ENCODE measurements at places on chromosomes 4 and X.

GRCh38 chr4:150217808-150218207, 139.6 kb downstream of the DCLK2 start:
- DNase-seq = no peak

DNA sequence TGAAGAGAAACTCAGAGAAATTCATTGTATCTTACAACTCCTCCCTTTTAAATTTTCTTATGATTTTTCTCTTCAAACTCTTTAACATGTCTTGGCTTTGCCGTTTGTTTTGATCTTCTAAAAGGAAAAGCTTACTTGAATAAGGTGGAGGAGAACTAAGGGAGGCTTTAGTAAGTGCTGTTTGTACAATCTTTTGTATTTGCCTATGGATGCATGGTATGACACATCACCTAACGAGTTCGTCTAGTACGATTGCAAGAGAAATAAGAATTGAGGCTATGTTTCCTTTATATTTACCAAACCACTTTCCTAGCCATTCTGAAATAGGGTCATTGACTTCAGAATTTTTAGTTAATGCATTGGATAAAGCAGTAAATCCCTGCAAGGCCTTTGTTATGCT, 8.4 kb upstream of the BST1 start:
- DNase-seq = no peak

DNA sequence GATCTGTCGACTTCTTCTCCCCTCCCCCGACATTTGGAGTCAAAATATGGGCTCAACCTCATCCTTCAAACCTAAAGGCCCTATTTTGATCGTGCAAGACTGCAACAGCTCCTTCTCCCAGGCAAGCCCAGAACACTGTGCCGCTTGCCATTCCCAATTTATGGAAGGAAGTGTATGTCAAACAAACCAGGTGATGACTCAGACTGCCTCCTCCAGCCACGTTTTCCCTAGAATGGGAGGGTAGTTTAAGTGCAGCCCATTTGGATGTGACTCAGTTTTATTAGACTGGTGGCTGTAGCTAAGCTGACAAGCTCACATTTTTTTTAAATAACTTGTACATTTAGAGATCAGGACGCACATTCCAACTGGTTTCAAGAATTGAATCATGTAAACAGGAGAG, 570.4 kb upstream of the DIPK2B start:
- DNase-seq = no peak

GRCh38 chr4:8737075-8737474, 134.6 kb downstream of the HMX1 start:
- no peak for DNase-seq

GRCh38 chr4:54539500-54540029, 118.2 kb upstream of the KIT start:
- peak; percentile 69 for DNase-seq

- DNase-seq = no peak
Observed at GRCh38 chr4:166957451-166957850, 276.8 kb downstream of the SPOCK3 start.

- DNase-seq = no peak
Observed at GRCh38 chrX:13550346-13550745, 19.1 kb upstream of the EGFL6 start.

DNA sequence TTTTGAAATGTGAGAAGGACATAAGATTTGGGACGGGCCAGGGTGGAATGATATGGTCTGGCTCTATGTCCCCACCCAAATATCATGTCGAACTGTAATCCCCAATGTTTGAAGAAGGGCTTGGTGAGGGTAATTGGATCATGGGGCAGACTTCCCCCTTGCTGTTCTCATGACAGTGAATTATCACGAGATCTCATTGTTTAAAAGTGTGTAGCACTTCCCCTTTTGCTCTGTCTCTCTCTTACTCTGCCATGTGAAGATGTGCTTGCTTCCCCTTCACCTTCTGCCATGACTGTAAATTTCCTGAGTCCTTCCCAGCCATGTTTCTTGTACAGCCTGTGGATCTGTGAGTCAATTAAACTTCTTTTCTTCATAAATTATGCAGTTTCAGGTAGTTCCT, 17.5 kb downstream of the MTMR8 start:
- DNase-seq = no peak

- DNase-seq = no peak
Observed at GRCh38 chr4:85153221-85153620, 186.7 kb upstream of the WDFY3 start.

GRCh38 chrX:108049649-108050048, 4.8 kb downstream of the VSIG1 start:
- no peak for DNase-seq

- DNase-seq = no peak
Observed at GRCh38 chr4:28723371-28723770, 1862.7 kb downstream of the STIM2 start.

DNA sequence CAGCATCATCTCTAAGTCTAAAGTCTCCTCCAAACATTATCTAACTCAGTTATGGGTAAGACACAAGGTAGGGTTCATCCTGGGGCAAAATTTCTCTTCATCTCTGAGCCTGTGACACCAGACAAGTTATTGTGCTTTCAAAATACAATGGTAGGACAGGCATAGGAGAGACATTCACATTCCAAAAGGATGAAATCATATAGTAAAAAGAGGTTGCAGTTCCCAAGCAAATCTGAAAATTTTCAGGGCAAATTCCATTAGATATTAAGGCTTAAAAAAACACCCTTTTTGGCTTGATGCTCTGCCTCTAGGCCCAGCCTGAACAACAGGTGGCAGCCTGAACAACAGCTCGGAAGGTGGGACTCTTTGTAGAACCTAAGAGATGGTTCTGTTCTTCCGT, 448.3 kb upstream of the SLIT2 start:
- DNase-seq = no peak

DNA sequence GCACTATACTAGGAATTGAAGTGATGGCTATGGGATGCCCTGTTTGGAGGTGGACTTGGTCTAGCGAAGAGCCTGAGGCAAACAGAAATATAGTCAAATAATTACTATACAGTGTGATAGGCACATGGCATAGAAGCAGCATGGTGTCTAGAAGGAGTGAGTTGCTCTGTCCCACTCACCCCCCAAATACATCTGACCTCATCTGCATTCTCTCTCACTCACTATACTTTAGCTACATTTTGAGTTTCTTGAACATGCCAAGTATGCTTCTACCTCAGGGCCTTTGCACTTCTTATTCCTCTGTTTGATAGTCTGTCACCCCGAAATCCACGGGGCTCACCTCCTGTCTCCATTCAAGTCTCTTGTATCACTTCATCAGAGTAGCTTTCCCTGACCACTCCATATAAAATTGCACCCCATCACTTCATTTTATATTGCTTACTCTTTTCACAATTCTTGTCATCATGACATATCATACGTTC, 2.6 kb upstream of the FIP1L1 start:
- DNase-seq = no peak

- no peak for DNase-seq
Observed at GRCh38 chr4:184122631-184123408, 94.9 kb downstream of the ENPP6 start.

DNA sequence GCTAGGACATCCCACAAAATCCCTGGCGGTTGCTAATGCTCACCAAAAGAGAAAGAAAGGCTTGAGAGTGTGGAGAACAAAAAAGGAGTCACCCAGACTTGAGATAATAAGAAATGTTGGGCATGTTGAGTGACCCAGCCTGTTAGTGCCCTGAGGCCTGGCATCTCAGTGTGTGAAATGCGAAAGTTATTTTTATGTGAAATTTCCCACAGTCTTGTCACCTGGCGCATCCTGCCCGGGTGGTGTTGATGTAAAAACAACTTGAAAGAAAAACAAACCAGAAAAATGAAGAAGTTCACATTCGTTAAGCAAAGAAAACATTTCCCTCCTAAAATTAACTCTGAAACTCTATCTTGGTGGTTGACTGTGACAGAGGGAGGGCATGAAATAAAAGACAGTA, 495.2 kb downstream of the MID1IP1 start:
- DNase-seq = no peak

DNA sequence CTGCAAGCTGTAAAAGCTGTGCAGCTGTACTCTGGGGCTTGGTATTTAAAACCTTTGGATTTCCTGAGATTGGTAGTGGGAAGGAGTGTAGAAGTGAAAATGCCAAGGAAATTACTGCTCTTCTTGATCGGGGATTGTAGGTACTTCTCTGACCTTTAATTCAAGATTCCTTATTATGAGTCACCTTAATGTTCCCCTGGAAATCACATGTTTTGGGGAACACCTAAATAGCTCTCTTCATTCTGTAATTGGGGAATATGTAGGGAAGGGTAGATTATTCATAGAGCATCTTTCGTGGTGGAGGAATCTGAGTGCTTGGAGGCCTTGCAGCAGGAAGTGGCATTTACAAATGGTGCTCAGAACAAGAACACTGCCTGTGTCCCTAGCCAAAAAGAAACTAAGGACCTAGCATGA, 137.8 kb downstream of the UCHL1 start:
- no peak for DNase-seq

- DNase-seq = no peak
Observed at GRCh38 chrX:28591542-28591941, 4.3 kb downstream of the IL1RAPL1 start.
